Vagina (tissue), 2 donors: ENCODE measurements at places on chromosomes 11 and 22. TPM values are rescaled to one million over a fixed set of nuclear protein-coding genes. Genes with fewer than 3 reads are reported as not detected.

DNA sequence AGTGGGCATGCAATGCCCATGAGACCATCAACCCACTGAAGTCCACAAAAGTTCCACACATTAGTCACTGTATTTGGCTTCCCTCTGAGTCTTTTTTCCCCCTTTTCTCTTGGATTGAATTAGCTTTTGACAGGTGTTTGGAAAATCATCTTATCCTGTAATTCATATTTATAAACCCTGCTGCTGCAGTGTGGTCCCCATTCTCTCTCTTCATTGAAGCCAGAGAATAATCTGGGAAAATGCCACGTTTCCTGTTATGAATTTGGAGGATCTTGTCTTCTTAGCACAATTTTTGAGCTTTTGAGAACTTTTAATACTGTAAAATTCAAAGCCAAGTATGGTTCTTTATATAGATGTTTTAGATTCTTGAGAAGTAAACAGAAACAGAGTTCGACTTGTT is 84.8 kb downstream of the UVRAG start:
- DNase-seq = no peak
- no peak overlapping the region for H3K4me3 ChIP-seq
- peaks cover 6% of the 10 kb centered on the region for H3K4me1 ChIP-seq
- H3K27ac ChIP-seq = no peak overlapping the region
- no peaks in the 10 kb centered on the region for H3K27me3 ChIP-seq
- no peaks in the 10 kb centered on the region for H3K36me3 ChIP-seq

- H3K27me3 ChIP-seq = no peaks in the 10 kb centered on the region
- H3K4me1 ChIP-seq = no peaks in the 10 kb centered on the region
- H3K27ac ChIP-seq = no peak overlapping the region
- H3K4me3 ChIP-seq = no peak overlapping the region
Observed at GRCh38 chr11:57977709-57978108, 46.0 kb upstream of the OR9Q1 start.

DNA sequence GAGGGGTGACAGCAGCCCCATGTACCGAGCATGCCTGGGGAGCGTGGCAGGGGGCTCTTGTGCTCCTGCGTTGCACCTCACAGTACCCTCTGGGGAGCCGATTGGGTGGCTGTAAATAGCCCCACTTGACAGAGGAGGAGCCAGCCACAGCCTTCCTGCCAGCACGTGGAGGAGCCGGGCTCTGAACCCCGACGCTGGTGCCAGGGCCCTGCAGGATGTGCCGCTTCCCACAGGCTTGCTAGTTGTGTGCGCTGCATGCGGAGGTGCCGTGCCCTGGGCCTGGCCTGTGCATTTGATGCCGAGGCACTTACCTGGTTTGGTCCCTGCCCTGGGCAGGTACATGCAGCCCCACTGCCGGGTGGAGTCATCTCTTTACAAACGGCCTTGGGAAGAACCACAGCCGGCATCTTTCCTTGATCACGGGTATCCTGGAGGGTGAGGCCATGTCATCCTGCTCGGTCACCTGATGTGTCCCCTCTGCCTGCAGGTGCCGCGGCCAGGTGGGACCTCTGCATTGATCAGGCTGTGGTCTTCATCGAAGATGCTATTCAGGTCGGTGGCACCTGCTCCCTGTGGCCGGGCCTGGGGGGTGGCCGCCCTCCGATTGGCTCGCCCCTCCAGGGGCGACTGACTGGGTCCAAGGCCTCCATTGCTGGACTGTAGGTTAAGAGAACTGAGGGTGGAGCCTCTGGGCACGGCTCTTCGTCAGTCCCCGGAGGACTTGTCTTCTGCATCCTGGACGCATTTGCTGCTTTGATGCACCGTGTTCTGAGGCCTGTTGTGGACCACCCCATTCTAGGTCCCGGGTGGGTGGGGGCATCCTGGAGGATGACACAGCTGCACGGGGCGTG is 5.0 kb downstream of the TPCN2 start:
- H3K36me3 ChIP-seq = peaks cover 16% of the 10 kb centered on the region
- DNase-seq = no peak
- peaks cover 49% of the 10 kb centered on the region for H3K4me1 ChIP-seq
- no peak overlapping the region for H3K27ac ChIP-seq

GRCh38 chr11:75188671-75189070 is 37.8 kb downstream of the SLCO2B1 start:
- H3K27ac ChIP-seq = no peak overlapping the region
- H3K4me3 ChIP-seq = no peak overlapping the region
- no peaks in the 10 kb centered on the region for H3K4me1 ChIP-seq
- no peaks in the 10 kb centered on the region for H3K36me3 ChIP-seq
- H3K27me3 ChIP-seq = no peaks in the 10 kb centered on the region

DNA sequence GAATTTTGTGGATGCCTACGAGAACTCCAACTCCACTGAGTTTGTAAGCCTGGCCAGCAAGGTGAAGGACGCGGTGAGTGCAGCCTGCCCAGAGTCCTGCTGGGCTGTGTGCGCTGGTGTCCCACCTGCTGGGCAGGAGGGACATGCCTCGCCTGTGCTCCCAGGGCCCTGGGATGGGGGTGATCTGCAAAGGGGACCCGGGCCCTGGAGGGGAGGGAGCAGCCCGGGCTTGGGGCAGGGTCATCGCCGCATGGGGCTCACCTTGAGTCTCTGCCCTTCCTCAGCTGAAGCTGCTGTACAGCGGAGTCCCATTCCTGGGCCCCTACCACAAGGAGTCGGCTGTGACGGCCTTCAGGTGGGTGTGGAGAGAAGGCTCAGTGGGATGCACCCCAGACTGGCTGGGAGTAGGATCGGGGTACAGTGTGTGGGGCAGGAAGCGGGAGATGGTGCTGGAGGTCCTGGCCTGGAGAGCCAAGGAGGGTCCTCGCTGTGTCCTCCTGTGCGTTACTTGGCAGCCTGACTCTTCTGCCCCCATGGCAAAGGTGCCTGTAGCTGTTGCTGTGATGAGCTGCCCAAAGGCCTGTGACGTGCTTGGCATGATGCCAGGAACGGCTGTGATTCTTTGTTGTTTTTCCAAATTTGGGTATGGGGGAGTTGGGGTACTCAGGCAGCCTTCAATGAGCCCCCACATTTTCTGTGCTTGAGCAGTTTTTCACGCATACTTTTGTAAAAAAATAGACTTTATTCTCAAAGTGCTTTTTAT is 29.2 kb downstream of the ST14 start:
- H3K36me3 ChIP-seq = no peaks in the 10 kb centered on the region
- no peaks in the 10 kb centered on the region for H3K4me1 ChIP-seq
- DNase-seq = no peak
- no peaks in the 10 kb centered on the region for H3K27me3 ChIP-seq

- peaks cover 18% of the 10 kb centered on the region for H3K36me3 ChIP-seq
- peak overlapping the region; percentile 94 for H3K27ac ChIP-seq
- no peaks in the 10 kb centered on the region for H3K27me3 ChIP-seq
- H3K4me1 ChIP-seq = peaks cover 61% of the 10 kb centered on the region
- no peak for DNase-seq
Observed at GRCh38 chr11:64234647-64235379, 429 bp downstream of the VEGFB start.

DNA sequence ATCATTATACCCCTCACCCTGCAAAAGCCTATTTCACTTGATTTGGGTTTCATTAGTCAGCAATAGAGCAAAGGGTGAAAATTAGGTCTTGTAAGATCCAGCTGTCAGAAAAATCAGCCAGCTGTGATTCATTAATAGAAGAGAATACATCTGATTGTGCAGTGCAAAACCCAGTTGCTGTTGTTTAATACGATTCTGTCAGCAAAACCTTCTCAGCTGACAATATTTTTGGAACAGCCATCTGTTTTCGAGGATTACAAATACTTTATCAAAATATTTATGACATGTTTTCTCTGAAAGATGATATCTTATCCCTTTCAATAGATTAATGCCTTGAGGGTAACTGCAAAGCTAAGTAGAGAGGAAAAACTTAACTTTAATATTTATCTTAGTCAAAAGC is 1354.0 kb upstream of the RAG2 start:
- no peak for DNase-seq
- H3K36me3 ChIP-seq = no peaks in the 10 kb centered on the region
- no peaks in the 10 kb centered on the region for H3K4me1 ChIP-seq
- H3K4me3 ChIP-seq = no peak overlapping the region
- no peak overlapping the region for H3K27ac ChIP-seq

GRCh38 chr11:47485107-47485506 is 36.2 kb upstream of the RAPSN start:
- no peaks in the 10 kb centered on the region for H3K27me3 ChIP-seq
- no peaks in the 10 kb centered on the region for H3K4me1 ChIP-seq
- H3K36me3 ChIP-seq = peaks cover 4% of the 10 kb centered on the region
- no peak overlapping the region for H3K27ac ChIP-seq

- no peak overlapping the region for H3K4me3 ChIP-seq
- H3K27ac ChIP-seq = no peak overlapping the region
- H3K36me3 ChIP-seq = no peaks in the 10 kb centered on the region
- no peak for DNase-seq
- H3K4me1 ChIP-seq = no peaks in the 10 kb centered on the region
Observed at GRCh38 chr22:49137206-49137840, 690.4 kb downstream of the BRD1 start.

DNA sequence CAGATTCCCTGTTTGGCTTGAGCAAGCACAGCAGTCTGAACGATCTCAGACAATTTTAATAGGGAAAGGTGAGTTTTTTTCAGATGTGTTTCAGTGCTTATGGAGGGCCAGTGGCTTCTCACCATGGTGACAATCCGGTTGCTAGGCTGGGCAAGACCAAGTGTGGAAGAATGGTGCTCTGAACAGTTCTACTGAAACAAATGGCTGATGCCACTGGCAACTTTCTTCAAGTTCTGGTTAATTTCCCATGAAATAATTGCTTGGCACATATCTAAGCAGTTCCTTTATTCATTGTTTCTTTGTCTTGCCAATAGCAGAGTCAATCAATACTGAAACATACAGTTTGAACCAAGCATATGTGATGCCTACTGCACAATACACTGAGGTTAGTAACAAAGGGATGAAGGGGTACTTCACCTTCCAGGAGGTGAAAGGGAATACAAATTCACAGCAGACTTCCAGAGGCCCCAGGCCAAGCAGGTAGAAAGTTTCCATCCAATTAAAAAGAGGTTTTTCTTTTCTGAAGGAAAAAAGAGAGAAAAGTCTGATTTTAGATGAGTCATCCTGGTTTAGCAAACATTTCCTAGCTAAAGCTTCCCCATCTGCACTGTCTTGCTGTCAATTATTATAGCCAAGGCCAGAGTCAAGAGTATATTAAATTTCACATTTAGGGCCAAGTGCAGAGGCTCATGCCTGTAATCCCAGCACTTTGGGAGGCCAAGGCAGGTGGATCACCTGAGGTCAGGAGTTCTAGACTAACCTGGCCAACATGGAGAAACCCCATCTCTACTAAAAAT is 21.2 kb upstream of the NDUFC2 start:
- H3K4me3 ChIP-seq = no peak overlapping the region
- no peak for DNase-seq
- peaks cover 26% of the 10 kb centered on the region for H3K36me3 ChIP-seq
- H3K27ac ChIP-seq = no peak overlapping the region
- H3K27me3 ChIP-seq = no peaks in the 10 kb centered on the region

GRCh38 chr11:113554526-113554925 is 79.3 kb upstream of the DRD2 start:
- DNase-seq = no peak
- no peak overlapping the region for H3K27ac ChIP-seq
- H3K27me3 ChIP-seq = no peaks in the 10 kb centered on the region
- no peaks in the 10 kb centered on the region for H3K4me1 ChIP-seq
- H3K36me3 ChIP-seq = no peaks in the 10 kb centered on the region
- no peak overlapping the region for H3K4me3 ChIP-seq

- H3K4me1 ChIP-seq = peaks cover 14% of the 10 kb centered on the region
- no peaks in the 10 kb centered on the region for H3K27me3 ChIP-seq
- no peak for DNase-seq
- H3K27ac ChIP-seq = no peak overlapping the region
- no peak overlapping the region for H3K4me3 ChIP-seq
- no peaks in the 10 kb centered on the region for H3K36me3 ChIP-seq
Observed at GRCh38 chr11:108780119-108780518, 115.2 kb downstream of the DDX10 start.

DNA sequence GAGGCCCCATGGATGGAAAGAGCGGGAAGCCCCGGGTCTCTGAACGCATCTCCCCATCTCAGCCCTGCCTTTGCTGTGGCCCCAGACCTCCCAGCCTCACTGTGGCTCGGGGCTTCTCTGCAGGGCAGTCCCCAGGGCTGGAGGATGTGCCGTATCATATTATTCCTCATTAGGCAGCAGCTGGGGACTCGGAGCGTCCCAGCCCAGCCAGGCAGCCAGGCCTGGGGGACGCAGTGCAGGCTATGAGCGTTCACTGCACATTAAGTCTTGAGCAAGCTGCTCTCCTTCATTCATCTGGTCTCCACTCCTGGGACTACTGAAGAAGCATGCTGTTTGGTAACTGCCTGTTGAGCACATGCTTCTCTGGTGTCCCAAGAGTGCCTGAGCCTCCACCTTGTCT is 226.8 kb upstream of the TBCEL start:
- DNase-seq = no peak
- no peak overlapping the region for H3K27ac ChIP-seq
- H3K27me3 ChIP-seq = no peaks in the 10 kb centered on the region

GRCh38 chr22:35381424-35382009 is 621 bp downstream of the HMOX1 start:
- peaks cover 28% of the 10 kb centered on the region for H3K4me1 ChIP-seq
- peak overlapping the region; percentile 50 for H3K4me3 ChIP-seq
- H3K27ac ChIP-seq = peak overlapping the region; percentile 75
- DNase-seq = no peak

- DNase-seq = no peak
- H3K4me1 ChIP-seq = no peaks in the 10 kb centered on the region
- no peaks in the 10 kb centered on the region for H3K27me3 ChIP-seq
- no peak overlapping the region for H3K27ac ChIP-seq
Observed at GRCh38 chr11:114472661-114473060, 33.4 kb downstream of the REXO2 start.

- no peaks in the 10 kb centered on the region for H3K4me1 ChIP-seq
- DNase-seq = no peak
- no peak overlapping the region for H3K4me3 ChIP-seq
- H3K27me3 ChIP-seq = no peaks in the 10 kb centered on the region
Observed at GRCh38 chr11:111674941-111675340, 72.7 kb downstream of the SIK2 start.

DNA sequence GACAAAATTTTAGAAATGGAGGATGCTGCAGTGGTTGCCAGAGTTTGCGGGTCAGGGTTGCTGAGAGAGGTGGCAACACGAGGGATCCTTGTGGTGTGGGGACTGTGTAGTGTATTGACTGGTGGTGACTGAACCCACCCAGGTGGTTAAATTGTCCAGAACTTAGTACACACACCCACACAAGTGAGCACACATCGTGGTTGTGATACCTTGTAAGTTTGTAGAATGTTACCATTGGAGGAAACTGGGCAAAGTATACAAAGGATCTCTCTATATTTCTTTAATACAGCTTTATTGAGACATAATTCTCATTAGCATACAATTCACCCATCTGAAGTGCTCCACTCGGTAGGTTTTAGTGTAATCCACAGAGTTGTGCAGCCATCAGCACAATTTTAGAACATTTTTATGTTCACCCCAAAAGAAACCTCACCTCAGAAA is 56.1 kb downstream of the MED15 start:
- H3K4me3 ChIP-seq = no peak overlapping the region
- no peaks in the 10 kb centered on the region for H3K27me3 ChIP-seq
- peaks cover 40% of the 10 kb centered on the region for H3K4me1 ChIP-seq
- peaks cover 65% of the 10 kb centered on the region for H3K36me3 ChIP-seq

The PHLDA2 gene
- 43.5 TPM for total RNA-seq

The SLC16A8 gene
- 0.98 TPM for total RNA-seq

The AGBL2 gene
- total RNA-seq = 2.2 TPM

The CABP4 gene
- 0.98 TPM for total RNA-seq

The RFPL3 gene
- total RNA-seq = not detected
